ENCODE measurements at places on chromosomes 12 and 14.

DNA sequence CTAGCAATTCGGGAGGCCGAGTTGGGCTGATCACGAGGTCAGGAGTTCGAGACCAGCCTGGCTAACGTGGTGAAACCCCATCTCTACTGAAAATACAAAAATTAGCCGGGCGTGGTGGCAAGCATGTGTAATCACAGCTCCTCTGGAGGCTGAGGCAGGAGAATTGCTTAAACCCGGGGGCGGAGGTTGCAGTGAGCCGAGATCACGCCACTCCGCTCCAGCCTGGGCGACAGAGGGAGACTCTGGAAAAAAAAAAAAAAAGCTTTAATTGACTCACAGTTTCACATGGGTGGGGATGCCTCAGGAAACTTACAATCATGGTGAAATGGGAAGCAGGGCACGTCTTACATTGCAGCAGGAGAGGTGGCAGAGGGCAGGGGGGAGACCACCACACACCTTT lies 30.6 kb upstream of the SLC2A3 start:
- no peak for DNase-seq

- DNase-seq: no peak
Observed at GRCh38 chr12:67275380-67275913, 6.3 kb downstream of the CAND1 start.

- DNase-seq: no peak
Observed at GRCh38 chr12:91804533-91804932, 341.1 kb downstream of the BTG1 start.

- DNase-seq: no peak
Observed at GRCh38 chr12:8692573-8692972, 5.2 kb upstream of the RIMKLB start.

DNA sequence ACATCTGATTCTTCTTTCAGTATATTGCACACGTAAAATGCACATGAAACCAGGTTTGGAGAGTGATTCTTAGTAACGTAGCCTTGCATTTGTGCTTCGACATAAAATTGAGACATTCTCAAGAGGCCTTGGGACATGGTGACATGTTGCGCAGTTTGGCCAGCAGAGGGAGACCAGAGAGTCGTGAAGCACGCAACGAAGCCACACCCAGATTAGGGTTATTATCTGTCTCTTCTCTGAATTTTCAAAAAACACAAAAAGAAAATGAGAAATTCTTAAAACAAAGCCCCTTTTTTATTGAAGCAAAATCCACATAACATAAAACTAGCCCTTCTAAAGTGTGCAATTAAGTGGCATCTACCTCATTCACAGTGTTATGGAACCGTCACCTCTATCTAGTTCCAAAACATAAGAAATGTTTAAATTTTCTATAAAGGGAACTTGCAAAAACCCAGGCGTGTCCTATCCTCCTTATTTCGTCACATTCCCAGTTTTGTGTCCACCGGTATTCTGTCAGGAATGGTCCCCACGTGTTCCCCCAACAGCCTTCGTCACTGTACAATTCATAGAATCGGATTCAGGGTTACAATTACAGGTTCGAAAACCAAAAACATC lies 108.8 kb upstream of the ATF7IP start:
- peak; percentile 68 for DNase-seq

DNA sequence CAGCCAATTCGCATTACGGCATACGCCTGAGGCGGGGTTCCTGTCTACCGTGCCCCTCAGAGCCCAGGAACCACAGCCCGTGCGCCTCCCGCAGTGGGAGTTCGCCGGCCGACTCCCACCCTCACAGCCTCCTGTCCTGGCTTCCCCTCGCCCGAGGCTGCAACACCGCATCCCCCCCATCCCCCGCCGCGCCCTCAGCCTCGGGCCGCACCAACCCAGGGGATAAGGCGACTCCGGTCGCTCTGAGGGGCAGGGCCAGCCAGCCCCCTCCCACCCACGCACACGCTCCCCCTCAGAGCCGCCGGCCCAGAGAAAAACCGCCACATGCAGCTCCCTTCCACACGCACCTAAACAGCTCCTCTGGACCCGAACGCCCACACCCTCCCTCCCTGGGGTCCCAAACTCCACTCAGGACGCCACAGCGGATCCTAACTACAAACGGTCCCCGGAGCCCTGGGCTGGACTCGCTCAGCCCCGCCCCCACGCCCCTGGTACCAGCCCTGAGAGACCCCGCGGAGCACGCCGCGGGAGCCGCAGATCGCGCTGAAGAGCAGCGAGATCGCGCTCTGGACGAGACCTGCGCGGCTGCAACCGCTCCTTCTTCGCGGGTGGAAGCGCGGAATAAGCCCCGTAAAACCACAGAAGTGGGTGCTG lies at the start of gene C14orf39:
Gene C14orf39 (minus strand): TSS at position 466 of the 654 bp plus-strand sequence. CDS start 985 bp downstream, outside the sequence.
- no peak for DNase-seq

DNA sequence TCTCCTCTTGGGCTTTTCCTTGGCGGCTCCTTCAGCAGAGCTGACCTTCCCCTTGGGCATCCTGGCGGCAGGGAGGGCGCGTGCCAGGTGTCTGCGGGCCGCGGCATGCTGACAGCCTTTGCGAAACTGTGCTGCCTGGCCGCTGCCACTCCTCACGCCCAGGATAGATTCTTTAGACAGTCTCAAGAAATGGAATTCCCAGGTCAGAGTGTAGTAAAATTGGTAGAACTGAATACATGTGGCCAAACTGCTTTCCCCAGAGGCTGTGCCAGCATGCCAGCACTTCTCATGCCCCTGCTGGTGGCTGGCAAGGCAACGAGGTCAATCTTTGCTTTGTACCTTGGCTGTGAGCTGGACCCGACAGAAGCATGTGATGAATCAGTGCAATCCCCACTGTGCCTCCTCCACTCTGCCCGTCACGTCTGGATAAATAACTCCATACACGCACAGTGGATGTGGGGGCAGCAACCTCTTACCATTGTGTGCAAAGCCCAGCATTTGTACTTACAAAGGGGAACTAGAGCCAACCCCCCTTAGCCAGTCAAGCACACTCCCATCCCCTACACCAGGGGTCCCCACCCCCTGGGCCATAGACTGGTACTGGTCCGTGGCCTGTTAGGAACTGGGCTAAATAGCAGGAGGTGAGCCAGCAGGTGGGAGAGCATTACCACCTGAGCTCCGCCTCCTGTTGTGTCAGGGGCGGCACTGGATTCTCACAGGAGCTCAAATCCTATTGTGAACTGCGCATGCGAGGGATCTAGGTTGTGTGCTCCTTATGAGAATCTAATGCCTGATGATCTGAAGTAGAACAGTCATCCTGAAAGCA lies 90.9 kb downstream of the ACTN1 start:
- DNase-seq: no peak

- no peak for DNase-seq
Observed at GRCh38 chr14:50060871-50061663, 55.3 kb downstream of the VCPKMT start.

GRCh38 chr14:54177641-54178621 lies 218.9 kb upstream of the CDKN3 start:
- no peak for DNase-seq

GRCh38 chr14:57479197-57479596 lies 14.5 kb downstream of the CCDC198 start:
- DNase-seq: no peak

GRCh38 chr14:60705100-60705499 lies 19.1 kb downstream of the SIX4 start:
- DNase-seq: no peak

DNA sequence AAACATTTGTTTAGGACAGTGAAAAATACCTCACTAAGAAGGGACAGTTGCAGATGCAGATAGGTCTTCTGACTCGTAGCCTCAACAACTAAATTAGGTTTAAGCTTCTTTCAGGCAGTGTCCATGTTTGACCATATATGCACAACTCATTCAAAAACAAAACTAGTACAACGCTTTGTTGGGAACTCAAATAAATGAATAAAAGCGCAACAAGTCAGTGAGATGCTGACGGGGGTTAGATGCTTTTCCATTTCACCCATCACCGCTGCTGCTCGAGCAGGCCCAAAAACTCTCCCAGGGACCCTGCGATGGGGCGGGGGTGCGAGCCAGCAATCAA lies 633 bp downstream of the RPAP3 start:
- DNase-seq: no peak

DNA sequence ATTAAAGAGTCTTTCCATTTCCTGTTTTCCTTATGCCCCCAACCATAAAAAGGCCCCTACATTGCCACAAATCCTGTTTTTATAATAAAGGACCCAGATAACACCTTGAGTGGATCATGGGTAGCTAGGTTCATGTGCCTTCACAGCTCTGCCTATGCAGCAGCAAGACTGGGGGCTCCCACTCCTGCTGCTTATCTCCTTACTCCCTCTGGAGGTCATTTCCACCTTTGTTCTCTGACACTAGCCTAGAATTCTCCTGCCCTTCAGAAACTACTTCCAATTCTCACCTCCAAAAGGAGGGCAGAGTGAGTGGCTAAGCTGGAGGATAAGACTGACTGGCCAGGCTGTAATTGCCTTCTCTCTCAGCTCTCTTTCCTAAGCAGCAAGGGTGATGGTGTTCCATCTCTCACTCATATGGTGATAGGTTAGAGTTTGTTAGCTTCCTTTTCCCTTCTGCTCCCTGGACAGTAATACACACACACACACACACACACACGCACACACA lies 20.0 kb upstream of the STAC3 start:
- no peak for DNase-seq

- no peak for DNase-seq
Observed at GRCh38 chr12:25320123-25321006, 69.6 kb upstream of the KRAS start.
